ENCODE measurements at places on chromosomes 12 and 14.

DNA sequence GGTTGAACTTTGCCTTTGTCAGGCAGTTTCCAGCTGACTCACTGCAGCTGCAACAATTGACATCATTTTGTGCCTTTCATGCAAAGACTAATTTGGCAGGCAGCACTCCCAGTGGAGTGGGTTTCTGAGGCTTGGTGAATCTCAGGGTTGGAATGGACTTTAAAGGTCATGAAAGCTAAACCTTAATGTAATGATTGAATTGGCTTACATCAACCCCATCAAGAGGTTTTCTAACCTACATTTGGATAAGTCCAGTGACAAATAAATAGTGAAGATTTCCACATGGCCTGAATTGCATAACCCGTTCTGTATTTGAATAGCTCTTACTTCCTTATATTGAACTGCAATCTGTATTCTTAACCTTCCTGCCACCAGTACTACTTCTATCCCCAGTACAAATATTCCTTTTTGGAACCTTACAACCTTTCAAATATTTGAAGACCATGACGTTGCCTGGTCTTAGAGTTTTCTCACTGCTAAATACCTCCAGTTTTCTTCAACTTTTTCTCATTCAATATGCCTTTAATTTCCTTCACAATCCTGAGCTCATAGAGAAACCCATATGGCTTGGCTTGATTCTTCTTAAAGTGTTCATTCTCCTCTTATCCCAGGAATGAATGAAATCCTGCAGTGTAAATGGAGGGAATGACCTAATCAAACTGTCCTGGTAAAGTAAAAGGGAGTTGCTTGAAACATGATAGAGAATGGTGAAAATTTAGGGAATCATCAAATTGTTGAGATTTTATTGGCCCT lies 168.1 kb upstream of the NOVA1 start:
- no peak for DNase-seq

- DNase-seq = no peak
These were observed 316.8 kb downstream of the SNAPC1 start for GRCh38 chr14:62079038-62079437.

GRCh38 chr12:114320968-114321367 lies 85.0 kb downstream of the TBX5 start:
- DNase-seq = no peak

DNA sequence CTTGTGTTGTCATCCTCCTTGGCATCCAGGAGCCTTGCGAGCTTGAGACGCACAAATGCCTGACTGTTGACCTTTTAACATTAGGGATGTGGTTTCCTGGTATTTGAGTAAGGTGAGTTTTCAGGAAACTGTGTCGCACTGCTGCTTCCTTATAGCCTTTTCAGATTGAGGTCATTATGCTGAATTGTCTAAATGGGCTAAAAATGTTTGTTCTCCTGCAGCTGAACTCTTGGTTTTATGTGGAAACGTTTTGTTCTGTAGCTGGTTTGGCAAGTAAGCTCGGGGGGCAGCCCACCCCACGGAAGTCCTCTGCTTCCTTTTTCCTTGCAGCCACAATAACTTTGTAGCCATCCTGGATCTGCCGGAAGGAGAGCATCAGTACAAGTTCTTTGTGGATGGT lies 5.7 kb downstream of the PRKAB1 start:
- DNase-seq = no peak

DNA sequence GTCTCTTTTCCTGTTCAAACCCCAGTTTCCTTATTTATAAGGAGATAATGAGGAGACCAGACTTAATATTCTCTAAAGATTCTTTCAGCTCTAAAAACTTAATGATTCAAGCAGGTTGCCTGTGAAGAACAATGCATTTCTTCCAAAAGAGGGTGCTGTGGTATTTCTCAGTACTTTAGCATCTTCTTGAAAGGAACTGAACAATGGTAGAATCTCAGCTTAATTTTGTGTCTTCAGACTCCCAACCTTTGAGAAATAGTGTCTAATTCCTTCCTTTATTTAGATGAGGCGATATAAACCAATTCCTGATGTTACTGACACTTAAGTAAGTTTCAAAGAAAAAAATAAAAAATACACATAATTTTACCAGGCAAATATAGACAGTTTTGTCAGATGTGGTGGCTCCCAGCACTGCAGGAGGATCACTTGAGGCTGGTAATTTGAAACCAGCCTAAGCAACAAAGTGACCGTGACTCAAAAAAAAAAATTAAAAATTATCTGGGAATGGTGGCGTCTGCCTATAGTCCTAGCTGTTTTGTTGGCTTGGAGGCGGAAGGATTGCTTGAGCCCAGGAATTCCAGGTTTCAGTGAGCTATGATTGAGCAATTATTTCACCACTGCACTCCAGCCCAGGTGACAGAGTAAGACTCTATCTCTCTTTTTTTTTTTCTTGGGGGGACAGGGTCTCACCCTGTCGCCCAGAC lies 76.9 kb upstream of the PSMA6 start:
- DNase-seq = no peak

DNA sequence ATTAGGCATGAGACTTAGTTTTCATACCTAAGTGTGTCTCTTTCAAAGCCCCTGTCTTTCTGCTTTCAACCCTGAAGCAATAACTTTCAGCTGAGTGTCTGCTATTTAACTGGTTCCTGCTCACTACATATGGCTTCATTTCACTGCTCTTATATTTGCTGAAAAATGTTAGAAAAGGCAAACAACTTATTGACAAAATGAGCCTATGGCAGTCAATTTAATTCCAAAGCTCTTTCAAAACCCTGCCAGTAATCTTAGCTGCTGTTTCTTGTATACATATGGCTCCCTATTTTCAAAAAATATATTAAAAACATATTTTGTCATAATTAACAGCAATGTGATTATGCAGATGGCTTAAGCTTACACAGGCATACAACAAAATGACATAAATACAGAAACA lies 334.1 kb upstream of the MGAT4C start:
- DNase-seq = no peak

DNA sequence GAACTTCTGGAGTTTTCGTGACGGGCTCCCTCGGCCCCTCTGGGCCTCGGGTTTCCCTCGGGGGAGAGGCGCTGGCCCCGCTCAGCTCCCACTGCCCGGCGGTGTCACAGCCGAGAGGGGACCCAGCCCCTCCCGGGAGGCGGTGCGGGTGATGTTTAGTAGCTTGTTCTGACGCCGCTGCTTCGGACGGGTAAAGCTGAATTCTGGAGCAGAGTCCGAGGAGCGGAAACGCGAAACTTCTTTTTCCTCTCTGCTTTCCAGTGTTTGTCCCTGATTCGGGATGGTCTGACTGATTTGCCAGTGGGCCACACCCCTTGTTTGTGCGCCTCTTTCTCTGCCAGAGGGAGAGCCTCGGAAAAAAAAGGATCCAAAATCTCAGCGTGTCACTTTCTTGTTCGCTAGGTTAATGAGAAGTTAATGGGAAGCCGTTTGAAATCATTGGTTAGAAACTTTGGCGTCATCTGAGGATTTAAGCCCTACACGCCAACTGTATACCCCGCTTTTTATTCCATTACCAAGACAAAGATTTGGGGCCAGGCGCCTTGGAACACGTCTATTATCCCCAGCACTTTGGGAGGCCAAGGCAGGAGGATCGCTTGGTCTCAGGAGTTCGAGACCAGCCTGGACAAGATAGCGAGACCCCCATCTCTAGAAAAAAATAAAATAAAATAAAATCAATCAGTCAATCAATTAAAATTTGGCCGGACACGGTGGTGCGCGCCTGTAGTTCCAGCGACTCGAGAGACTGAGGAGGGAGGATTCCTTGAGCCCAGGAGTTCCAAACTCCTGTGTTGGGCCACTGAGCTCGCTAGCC lies 756 bp downstream of the TULP3 start:
- DNase-seq = no peak

DNA sequence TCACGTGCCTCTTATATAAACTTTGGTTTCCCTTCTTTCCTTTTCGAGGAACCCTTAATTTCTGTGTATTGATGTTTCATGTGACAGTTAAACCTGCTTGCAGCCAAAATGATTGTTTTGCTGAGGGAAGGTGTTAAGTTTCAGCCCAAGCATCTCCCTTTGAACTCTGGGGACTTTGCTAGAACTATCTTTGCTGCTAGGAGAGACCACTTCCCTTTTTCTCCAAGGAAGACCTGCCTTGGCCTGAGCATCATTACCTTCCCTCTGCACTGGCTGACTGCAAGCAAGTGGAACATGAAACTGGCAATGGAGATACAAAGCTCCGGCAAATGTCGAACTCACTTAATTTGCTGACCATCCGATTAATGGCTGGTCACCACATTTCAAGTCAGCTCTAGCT lies 192.8 kb downstream of the GRIN2B start:
- no peak for DNase-seq

DNA sequence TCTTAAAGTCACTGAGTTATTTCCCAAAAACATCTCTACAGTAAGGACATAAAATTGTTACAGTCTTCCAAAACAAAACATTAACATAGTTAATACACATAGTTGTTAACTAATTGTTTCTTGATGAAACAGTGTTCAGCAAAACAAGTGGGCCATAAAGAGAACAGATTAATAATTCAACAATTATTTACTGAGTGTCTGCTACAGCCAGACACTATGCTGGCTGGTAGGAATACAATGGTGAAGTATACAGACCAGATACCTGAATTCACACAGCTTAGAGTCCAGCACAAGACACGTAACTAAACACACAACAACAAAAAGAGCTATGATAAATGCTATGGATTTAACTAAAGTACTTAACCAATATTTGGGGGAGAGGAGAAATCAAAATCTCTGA lies 47.0 kb downstream of the PPP1R12A start:
- no peak for DNase-seq

GRCh38 chr14:53879022-53879686 lies 77.5 kb downstream of the BMP4 start:
- no peak for DNase-seq

DNA sequence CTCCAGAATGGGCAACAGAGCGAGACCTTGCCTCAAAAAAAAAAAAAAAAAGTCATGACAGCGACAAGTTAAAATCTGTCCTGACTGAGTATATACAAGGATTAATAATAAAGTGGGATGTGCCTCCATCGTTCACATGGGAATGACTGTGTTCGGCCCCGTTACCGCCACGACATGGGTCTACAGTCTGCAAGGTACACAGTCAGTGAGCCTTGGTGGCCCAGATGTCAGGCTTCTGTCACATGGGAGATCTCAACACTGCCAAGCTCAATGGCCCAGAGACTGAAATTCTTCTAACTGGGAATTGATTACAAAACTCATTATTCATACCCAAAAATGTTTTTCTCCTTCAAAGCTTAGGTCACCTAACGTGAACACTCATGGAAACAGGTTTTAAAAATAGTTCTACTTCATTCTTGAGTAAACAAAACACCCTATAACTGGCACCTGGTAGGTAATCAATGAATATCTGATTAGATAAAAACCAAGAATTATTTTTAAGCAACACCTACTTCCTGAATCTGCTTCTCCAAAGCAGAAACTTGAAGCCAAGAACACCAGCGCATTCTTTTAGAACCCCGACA lies 66.0 kb downstream of the NT5DC3 start:
- DNase-seq = no peak

DNA sequence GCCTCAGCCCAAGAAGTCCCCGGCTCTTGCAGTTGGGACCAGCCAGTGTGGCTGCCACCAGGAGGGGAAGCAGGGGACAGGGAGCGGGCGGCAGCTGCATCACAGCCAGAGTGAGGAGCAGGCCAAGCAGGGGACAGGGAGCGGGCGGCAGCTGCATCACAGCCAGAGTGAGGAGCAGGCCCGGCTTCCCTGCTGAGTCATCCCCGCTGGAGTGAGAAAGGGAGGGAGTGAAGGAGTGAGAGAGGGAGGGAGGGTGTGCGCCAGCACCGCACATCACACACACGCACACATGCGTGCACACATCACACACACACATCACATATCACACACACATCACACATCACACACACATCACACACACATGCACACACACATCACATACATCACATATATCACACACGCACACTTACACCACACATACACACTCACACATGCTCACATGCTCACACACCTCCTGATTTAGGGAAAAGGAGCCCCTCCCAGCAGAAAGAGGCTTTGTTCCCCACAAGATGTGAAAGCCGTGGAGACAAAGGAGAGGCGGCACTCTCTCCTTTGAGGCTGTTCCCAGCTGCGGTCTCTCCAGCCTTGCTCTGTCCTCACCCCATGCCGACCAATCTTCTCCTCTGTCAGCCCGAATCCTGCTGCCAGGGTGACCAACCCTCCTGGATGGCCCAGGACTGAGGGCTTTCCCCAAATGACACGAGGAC lies 16.7 kb upstream of the ZDHHC22 start:
- no peak for DNase-seq

GRCh38 chr12:25058658-25059058 lies 109.8 kb upstream of the BCAT1 start:
- no peak for DNase-seq

- peak; percentile 74 for DNase-seq
These were observed 11.7 kb upstream of the INF2 start for GRCh38 chr14:104677512-104678332.

DNA sequence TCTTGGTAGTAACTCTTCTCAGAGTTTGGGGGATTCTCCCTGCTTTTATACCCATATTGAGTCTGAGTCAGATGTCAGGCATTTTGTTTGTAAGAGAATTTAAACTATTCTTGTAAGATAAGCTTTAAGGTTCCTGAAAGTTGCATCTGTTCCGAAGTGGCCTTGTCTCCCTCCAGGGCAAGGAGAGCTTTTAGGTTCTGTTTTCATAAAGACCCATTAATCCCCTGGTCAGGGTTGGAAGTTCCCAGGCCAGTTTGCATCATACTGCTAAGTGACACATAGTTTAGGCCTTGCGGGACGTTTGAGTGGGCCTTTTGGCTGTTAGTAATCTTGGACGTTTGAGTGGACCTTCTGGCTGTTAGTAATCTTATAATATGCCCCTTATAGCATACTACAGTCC lies 396.7 kb downstream of the NPAS3 start:
- no peak for DNase-seq

DNA sequence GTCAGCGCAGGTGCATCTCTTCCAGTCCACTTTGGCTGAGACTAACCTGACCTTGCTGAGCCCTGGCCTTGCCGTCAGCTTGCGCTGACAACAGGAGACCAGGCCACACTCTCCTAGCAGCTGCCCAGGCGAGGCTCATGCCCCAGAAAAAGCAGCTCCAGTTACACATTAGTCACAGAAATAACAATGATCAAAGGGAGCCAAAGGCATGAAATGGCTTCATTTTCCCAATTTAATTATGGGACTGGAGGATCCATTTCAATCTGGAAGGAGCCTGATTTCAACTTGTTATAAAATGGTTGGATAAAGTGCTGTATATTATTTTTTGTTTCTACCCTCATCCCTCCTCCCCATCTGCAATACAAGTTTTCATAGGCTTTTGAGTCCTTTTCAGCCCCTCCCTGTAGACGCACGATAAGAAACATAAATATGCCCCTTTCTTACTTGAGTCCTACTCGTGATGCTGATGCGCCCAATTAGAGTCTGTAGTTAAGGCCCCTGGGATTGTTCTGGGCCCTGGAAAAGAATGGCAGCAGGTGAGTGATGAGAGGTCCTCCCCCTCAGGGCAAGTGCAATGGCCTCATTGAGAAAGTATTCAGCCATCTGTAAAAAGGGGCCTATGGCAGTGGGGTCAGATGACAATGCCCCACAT lies 376.0 kb downstream of the C12orf75 start:
- no peak for DNase-seq

GRCh38 chr14:77970646-77971045 lies 170.7 kb downstream of the ADCK1 start:
- DNase-seq = no peak

- no peak for DNase-seq
These were observed 45.1 kb downstream of the FAM222A start for GRCh38 chr12:109758426-109759420.

- DNase-seq = no peak
These were observed 10.5 kb downstream of the CACNA2D4 start for GRCh38 chr12:1907652-1908611.

GRCh38 chr12:42992826-42993225 lies 403.3 kb upstream of the PRICKLE1 start:
- DNase-seq = no peak

- DNase-seq = no peak
These were observed 53.4 kb downstream of the CYP46A1 start for GRCh38 chr14:99737451-99737951.

Data from stimulated activated CD4-positive, alpha-beta T cell treated with anti-CD3 and anti-CD28 coated beads, TNF-alpha, amount 100 ng/mL, for 4 hours (primary cell).